ENCODE measurements at places on chromosomes 16 and 17.

DNA sequence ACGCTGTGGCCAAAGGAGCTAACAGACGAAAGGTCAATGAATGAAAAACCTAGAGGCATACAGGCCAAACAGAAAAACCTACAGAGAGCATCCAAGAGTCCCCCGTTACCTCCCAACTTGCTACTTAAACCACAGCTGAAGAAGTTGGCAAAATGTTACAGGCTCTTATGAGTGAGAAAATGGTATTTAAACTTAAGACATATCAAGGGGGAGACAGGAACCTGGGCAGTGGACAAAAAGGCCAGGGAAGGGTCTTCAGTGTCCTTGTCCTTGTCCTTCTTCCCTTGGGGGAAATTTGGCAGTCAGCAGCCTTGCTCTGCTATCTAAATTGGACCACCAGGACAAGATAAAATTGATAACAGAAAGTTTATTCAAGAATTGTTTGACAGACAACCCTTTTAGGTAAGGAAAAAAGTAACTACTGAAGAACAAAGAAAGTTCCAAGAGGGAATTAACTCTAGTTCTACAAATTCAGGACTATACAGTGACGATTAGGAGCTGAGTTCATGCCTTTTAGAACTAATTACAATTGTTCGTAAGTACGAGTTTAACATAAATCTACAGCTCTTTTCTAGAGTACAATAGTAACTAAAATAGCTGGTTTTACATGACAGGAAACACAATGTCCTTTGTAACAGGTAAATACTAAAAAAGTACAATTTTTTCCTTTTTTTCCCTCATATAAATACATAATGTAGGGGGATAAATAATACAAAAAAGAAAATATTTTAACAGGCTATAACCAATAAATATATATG is 3.8 kb upstream of the HOXB2 start:
- no peak for DNase-seq

- no peak for DNase-seq
Measured at GRCh38 chr16:11781773-11782172, 15.3 kb downstream of the ZC3H7A start.

DNA sequence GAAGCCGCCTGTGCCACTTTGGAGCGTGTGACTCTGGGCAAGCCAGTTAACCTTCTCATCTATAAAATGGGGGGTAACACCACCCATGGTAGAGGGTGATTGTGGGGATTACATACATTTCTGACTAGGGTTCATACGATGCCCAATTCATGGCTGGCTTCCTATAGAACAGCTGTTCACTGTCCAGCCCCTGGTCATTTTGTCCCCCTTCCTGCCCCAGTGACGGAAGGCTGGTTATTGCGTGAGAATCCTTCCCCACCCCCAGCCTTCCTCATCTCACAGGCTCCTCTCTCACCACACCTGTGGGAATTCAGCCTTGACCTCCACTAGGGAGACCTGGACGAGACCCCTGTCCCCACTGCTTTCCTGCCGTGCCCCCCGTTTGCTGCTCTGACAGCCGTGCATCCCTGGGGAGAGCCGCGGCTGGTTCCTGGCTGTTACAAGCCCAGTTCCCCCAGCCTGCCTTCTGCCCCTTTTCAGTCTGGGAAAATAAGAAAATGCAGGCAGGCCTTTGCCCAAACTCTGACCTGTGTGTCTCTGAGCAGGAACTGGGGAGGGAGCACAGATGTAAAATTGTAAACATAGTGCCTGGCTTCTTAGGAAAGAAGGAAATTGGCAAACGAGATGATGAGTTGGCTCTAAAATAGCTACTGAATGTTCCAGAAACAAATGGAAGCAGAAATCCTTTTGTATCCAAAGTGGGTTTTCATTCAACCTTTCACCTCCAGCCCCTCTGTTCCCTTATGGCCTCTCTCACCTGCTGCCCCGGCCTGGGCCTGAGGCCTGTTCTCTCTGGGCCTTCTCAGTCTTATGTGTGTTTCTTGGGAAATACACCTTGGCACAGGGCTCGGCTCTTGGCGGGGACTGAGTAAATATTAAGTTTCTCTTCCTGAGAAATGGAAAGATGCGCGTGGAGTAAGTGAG is 67.3 kb downstream of the OR1D5 start:
- DNase-seq, result no peak

DNA sequence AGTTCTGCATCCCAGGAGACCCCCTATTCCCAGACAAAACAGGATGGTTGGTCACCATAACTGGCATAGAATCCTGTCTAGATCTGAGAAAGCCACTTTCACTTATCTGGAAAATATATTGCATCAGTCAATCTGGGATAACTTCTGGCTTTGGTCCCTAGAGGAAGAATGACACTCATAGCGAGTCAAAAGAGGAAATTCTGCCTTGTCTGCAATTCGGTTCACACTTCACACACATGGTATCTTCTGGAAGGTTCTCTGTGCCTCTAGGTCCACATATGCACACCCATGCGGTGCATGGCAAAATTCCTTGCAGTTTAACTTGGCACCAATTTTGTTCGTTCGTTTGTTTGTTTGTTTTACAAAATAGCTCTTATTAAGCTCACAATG is 49.2 kb upstream of the WSCD1 start:
- DNase-seq, result no peak

DNA sequence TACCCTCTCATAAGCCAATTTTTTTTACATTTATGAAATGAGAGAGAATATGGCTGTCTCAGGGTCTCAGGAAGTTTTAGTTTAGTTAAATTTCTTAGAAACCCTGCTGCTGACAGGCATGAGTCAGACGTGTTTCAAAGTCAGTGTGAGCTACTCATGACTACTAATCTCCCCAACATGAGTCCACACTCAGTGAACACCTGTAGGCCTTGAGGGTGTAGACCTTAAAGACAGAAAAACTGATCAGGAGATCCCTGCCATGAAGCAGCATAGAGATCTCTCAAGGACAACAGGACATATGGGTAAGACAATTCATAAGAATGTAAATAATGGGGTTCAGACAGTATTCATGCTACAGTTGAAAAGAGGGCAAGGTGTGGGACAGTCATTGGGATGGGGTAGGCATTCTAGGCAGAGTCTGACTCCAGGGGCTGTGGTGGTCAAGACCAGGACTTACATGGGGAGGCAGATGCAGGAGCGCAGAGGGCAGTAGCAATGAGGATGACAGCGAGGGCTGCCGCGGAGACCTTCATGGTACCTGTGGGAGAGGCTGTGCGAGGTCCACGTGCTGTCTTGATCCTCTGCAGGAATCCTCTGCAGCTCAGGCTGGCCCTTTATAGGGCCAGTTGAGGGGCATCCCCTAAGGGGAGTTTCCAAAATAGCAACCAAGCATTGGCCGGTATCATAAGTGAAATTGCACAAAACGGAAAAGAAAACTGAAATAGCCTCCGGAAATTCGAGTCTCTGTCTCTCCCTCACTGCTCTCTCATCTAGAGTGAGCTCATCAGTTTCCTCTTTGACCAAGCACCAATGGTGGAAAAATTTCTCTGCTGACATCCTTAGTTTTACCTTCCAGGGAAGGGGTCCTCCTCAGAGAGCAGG is at the start of gene CCL5:
TSS of gene CCL5 (minus strand) at position 588 of the 882 bp plus-strand sequence.
- DNase-seq, result no peak

GRCh38 chr17:38449364-38449763 is 21.1 kb downstream of the ARHGAP23 start:
- DNase-seq, result no peak

GRCh38 chr16:57619133-57619605 is 9.3 kb upstream of the ADGRG1 start:
- no peak for DNase-seq

DNA sequence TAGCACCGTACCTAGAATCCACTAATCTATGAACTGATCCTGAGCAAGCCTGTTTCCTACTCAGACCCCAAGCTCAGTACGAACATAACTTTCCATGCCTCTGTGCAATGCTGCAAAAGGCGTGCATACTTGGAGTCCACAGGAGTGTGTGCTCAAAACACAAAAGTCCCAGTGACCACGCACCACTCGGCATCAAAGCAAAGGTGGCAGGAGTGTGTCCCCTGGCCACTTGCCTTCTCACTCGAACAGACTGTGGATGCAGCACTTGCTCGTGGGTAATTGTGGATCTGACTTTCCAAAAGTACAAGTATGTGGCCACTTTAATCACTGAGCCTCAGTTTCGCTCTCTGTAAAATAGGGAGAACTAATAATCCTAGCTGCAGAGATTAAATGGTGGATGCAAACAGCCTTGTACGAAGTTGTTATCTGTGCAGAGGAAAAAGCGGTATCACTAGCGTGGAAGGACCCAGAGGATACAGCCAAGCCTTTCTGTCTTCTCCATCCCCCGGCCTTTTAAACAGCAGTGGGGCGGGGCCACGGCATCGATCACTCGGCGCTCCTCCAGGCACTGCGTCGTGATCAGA is 311 bp upstream of the KDM8 start:
- DNase-seq, result peak; percentile 80

DNA sequence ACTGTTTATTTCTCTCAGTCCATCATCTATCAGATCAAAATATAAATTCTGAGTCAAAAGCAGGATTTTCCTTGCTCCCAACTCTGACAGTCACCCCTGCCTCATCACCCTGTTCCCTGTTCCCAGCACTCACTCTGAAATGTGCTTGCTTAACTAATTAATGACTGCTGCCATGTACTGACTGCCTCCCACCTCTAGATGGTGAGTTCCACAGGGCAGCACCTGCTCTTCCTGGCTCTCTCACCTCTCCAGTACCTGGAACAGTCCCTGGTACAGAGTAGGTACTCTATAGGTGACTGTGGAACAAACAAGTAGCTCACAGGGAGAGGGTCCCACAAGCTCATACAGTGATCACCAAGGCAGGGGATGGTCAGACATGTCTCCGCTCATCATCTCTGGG is 114.3 kb upstream of the C16orf82 start:
- DNase-seq, result no peak

- DNase-seq, result no peak
Measured at GRCh38 chr16:86373276-86373901, 136.9 kb upstream of the FOXF1 start.

DNA sequence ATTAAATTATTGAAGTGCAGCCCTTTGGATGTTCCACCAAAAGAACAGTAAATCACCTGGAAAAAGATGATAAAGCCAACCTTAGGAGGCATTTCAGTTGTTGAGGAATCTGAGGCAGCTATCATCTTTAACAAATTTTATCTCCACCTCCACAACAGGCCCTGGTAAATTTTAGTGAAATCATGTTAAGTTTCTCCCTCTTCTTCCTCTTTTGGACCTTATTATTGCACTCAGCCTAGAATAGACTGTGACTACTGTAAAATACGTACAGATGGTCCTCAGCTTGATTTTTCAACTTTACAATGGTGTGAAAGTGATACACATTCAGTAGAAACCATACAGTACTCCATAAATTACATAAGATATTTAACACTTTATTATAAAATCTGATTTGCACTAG is 90.3 kb downstream of the USP32 start:
- DNase-seq, result no peak

DNA sequence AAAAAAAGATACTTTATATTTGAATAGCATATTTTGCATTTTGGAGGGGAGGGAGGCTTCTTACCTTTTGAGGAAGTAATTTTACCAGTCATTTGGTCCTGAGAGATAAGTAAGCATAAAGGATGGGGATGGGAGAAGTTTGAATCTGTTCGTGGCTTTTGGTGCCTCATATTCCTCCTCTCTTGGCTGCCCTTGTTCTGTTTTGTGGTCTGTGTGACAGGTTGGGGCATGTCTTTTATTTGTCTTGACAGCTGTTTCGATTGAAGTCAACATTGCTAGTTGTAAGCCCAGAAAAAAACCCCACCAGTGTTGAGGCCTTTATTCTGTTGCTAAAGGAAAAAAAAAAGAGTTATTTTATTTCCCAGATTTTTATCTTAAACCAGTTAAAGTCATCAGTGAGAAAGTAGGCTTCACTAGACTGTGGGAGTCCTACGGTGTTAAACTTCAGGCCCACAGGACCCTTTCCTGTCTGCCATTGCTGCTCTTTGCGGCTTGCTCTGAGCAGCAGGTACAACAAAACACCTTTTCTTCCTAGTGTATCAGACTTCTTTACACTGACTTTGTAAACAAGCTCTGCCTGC is 11.4 kb downstream of the SLC7A6 start:
- no peak for DNase-seq

- no peak for DNase-seq
Measured at GRCh38 chr17:14699574-14700185, 398.8 kb downstream of the HS3ST3B1 start.

DNA sequence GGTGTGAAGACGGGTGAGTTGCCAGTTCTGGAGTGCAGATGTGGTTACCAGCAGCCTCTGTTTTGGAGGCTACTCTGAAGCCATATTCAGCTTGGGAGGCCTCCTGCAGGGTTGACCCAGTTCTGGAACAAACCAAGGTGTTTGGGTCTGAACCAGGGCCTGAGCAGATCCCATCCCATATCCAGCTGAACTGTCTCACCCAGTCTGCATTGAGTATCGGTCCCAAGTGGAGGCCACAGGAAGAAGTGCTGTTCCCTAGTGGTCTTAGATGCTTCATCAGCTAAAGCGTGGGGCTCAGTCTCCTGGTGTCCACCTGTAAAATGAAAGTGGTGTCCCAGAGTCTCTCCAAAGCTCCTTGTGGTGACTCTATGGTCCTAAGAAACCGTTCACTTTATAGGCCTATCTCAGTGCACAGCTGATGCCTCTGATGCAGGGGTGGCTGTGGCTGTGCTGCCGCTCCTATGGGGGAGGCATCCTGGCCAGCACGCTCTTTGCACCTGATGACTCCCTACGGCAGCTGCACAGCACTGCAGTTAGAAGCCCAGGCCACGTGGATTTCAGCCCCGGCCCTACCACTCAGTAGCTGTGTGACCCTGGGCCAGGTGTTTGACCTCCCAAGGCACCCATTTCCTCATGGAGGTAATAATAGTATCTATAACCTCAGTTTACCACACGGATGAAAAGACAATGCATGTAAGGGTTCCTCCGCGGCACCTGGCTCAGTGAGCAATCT is 21.0 kb downstream of the CBX4 start:
- no peak for DNase-seq

GRCh38 chr16:69320740-69321073 is 9.6 kb downstream of the VPS4A start:
- DNase-seq, result no peak

GRCh38 chr17:33593991-33594390 is 300.9 kb upstream of the ASIC2 start:
- no peak for DNase-seq

- DNase-seq, result no peak
Measured at GRCh38 chr16:12411516-12411915, 392.2 kb downstream of the CPPED1 start.
